Epithelial cell of esophagus (primary cell): ENCODE measurements at places on chromosomes 5 and 9.

- peak; percentile 84 for DNase-seq
Measured at GRCh38 chr5:78287833-78288232, 6.7 kb downstream of the AP3B1 start.

- DNase-seq = peak; percentile 89
Measured at GRCh38 chr5:84724683-84725082, 340.0 kb upstream of the EDIL3 start.

GRCh38 chr5:34914671-34915138 is 599 bp downstream of the RAD1 start:
- no peak for DNase-seq

GRCh38 chr5:174291162-174291561 is 245.7 kb downstream of the NSG2 start:
- DNase-seq = no peak
